ENCODE measurements at places on chromosomes 1 and 21. TPM values are rescaled to one million over a fixed set of nuclear protein-coding genes. Genes with fewer than 3 reads are reported as not detected.

KRTAP13-2 gene
- not detected for polyA plus RNA-seq

GJA9 gene
- not detected for polyA plus RNA-seq

GRCh38 chr1:245901037-245901436, 606.0 kb downstream of the SMYD3 start:
- no peak overlapping the region for H3K4me3 ChIP-seq
- H3K36me3 ChIP-seq, result no peaks in the 10 kb centered on the region
- peak; percentile 8 for DNase-seq
- H3K4me1 ChIP-seq, result no peaks in the 10 kb centered on the region
- H3K27me3 ChIP-seq, result no peaks in the 10 kb centered on the region

DNA sequence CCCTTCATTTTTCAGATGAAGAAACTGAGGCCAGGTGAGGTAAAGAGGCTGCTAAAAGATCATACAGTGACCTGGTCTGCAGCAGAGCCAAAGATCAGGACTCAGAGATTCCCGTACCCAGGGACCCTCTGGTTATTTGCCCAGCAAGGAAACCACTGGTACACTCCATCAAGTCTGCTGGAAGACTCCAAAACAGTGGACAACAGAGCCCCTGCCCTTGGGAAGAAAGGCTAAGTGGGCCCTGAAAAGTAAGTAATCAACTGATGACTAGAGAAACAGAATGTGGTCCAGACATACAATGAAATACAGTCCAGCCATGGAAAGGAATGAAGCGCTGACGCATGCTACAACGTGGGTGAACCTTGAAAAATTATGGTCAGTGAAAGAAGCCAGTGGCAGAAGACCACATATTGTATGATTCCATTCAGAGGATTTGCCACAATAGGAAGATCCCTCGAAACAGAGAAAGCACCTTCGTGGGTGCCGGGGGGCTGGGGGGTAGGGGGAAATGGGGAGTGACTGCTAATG, 106.4 kb downstream of the ETS2 start:
- H3K4me3 ChIP-seq, result no peak overlapping the region
- H3K36me3 ChIP-seq, result no peaks in the 10 kb centered on the region
- H3K27me3 ChIP-seq, result no peaks in the 10 kb centered on the region

DNA sequence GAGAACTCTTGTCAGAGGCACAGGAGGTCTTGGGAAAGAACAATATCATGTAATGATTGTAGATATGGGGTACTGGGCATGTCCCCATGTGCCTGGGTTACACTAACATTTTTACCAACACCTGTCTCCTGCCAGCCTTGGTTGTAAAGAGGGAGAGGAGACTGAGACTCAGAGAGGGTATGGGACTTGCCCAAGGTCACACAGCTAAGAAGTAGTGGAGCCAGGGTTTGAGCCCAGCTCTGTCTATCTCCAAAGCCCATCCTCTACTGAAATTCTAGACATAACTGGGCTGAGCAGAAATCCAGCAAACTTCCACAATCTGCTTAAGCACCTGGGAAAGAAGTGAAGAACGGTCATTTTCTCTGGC, 2.6 kb upstream of the THEMIS2 start:
- H3K4me3 ChIP-seq, result no peak overlapping the region
- DNase-seq, result no peak
- H3K27ac ChIP-seq, result no peak overlapping the region
- H3K36me3 ChIP-seq, result no peaks in the 10 kb centered on the region
